ENCODE measurements at places on chromosomes 11 and 22.

GRCh38 chr11:70210530-70210929 is 7.4 kb downstream of the FADD start:
- DNase-seq = no peak

DNA sequence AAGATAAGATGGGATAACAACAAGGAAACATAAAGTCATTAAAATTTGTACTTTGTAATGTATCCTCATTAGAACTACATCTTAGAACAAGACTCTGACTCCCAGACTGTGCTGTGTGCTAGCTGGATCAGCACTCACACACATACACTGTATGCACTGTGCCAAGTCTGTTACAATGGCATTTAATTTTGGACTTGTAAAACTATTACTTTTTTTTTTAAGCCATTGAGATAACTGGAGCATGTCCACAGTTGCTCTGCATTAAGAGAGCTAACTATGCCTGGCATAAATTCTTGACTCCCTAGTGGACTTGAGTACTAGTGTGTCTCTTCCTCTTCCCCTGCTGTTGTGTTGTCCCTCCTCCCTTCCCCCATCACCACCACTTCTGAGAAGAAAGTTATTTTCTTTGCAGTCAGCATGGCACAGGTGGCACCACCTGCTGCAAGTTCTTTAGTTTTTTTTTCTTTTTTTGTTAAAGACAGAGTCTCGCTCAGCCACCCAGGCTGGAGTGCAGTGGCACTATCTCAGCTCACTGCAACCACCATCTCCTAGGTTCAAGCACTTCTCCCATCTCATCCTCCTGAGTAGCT is 268.6 kb downstream of the TMEM135 start:
- no peak for DNase-seq

DNA sequence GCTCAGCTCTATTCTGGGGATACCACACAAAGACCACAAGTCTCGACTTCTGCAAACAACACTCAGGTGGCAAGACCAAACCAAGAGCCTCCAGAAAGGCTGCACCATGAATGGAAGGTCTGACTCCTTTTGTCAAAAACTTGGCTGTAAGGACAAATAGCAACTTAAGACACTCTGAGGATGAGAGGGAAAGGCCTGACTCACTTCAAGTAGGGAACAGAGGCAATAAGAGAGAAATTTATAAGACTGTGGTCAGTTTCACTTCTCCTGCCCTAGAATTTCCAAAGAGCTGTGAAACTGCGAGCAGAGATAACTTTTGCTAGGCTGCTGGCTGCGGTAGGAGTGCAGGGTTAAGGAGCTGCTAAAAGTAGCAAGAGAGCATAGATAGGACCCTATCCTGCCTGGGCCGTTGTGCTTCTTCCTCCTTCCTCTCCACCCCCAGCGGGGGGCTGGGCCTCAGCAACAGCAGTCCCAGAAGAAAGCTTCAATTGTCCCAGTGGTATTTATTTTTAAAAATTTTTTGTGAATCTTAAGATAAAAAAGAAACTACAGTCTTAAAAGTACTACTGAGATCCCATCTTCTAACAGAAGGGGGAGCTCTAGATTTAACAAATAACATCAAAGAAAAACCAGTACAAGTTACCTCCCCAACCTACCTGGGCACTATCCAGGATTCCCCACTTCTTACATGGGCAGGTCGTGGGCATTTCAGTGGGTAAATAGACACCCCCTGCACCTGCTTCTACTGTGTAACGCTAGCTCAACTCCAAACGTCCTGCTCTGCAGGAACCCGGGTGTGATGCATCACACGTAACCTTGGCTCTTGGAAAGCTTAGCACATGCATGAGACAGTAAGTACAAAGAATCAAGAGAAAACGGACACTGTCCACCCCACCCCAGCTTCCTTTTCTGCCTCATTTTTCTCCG is 66.4 kb downstream of the SGSM3 start:
- DNase-seq = peak; percentile 44

- peak; percentile 80 for DNase-seq
Measured at GRCh38 chr22:30649430-30650007, 13.9 kb downstream of the SLC35E4 start.

GRCh38 chr22:35477911-35478582 is 62.6 kb upstream of the RASD2 start:
- no peak for DNase-seq

GRCh38 chr11:31996159-31996881 is 94.6 kb upstream of the RCN1 start:
- DNase-seq = no peak

DNA sequence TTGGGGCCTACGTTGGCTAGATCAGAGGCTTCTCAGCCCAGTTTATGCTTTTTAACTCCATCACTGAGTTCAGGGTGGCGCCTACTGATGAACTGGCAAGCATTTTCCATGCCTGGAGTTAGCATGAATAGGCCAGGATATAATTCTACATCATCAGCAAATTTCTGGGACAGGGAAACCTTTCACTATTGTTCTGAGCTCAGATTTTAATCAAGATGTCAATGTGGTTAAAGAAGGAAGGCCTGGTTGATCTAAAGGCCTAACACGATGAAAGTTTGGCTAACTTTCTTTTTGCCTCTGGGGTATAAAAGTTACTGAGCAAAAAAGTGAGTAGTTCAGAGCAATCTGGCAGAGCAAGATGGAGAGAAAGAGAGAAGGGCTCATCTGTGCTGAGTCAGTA is 21.7 kb upstream of the IFITM3 start:
- no peak for DNase-seq

- no peak for DNase-seq
Measured at GRCh38 chr11:86918973-86919372, 36.2 kb downstream of the FZD4 start.

GRCh38 chr22:42895541-42895981 is 38.5 kb upstream of the ARFGAP3 start:
- DNase-seq = no peak

DNA sequence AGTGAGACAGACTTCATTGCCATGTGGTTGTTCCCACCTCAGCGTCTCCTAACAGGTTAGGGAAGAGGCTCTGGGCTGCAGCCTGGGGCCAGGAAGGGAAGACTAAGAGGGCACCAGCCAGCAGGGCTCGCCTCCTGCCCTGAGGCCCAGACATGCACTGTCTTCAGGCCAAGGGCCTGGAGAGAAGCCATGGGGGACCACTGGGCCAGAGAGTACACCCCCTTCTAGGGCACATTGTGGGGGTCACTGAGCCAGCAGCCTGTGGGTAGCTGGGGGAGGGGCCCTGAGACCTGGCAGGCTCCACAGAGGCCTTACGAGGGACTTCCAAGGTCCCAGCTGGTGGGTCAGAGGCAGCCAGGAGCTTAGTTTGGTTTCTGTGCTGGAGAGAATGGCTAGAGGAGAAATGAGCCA is 25.0 kb upstream of the MYRF start:
- DNase-seq = no peak

DNA sequence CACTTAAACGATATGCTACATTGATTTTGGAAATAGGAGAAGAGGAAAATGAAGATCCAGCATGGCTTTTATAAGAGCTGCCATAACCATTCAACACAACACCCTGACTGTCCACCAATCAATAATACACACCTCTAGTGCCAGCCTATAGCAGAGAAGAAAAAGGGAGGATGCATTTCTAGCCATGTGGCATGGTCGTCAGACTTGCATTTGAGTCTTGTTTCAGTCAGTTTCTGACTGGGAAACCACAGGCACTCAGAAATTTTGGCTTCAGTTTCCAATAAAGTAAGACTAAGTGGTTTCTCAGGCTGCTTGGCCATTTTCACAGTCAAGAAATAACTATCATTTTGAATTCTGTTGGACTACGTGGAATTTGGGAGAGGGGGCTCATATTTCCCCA is 523.5 kb upstream of the LRRC4C start:
- no peak for DNase-seq

GRCh38 chr11:134659882-134660281 is 247.8 kb upstream of the B3GAT1 start:
- DNase-seq = no peak

- DNase-seq = peak; percentile 62
Measured at GRCh38 chr11:126310200-126310991, 6.5 kb downstream of the DCPS start.

GRCh38 chr11:63491240-63491587 is 247 bp upstream of the PLAAT5 start:
- DNase-seq = no peak

GRCh38 chr22:26550498-26551033 is 38.3 kb upstream of the TFIP11 start:
- DNase-seq = no peak

GRCh38 chr22:50136581-50137015 is 33.9 kb upstream of the PANX2 start:
- DNase-seq = no peak

DNA sequence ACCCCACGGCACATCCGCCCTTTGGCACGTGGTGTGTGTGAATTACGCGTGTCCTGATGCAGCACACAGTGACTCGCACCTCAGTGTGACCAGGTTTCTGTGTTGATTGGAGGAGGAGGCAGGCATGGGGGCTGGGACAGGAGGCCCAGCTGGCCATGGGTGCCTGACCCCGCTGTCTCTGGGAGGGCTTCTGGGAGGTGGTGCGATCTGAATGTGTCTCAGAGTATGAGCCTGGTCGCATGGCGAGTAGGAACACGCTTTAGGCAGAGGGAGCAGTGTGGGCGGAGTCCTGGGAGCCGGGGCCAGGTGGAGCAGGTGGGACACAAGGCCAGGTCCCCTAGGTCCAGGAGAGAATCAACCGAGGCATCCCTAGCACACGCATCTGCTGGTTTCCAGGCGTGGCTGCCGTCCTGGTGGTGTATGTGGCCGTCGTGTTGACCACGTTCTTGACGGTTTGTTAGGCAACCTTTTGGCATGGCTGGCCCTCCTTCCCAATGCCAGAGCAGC is 5.7 kb downstream of the GRAMD4 start:
- DNase-seq = no peak

DNA sequence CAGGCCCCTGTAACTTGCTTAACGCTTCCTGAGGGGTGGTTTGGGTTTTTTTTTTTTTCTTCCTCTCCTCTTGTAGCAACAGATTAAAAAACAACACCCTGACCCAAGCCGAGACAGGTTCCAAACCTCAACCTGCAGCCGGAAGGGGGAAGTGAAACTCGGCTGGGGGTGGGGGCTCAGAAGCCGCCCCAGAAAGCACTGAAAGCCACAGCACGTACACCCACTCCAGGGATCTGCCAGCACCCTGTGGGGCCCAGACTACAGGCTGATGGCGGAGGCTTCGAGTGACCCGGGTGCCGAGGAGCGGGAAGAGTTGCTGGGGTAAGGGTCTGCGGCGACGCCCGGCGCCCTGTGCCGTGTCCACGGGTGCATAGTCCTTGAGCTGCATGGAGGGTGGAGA is at the start of gene LSP1:
Gene LSP1 (plus strand): TSS at position 208 of the 400 bp plus-strand sequence. CDS start 61 bp downstream, at position 269.
- peak; percentile 91 for DNase-seq
